AG10803 (cell line): ENCODE measurements at places on chromosomes 5 and 9.

DNA sequence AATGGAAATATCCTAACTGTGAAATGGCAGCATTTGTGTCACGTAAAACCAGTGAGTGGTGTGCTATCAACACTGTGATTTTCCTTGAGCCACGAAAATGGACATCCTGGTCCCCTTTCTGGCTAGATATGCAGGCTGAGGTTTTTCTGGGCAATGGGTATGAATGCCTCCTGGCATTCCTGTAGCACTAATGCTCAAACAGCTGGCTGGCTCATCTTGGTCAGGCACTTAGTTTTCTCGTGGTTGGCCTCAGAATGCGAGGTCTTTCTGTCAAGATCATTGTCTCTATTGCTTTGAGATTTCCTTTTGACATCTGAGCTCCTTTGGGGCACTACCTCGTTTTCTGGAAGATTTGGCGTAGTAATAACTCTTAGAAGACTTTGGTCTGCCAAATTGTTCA lies 15.6 kb downstream of the SLC1A3 start:
- no peak for DNase-seq

DNA sequence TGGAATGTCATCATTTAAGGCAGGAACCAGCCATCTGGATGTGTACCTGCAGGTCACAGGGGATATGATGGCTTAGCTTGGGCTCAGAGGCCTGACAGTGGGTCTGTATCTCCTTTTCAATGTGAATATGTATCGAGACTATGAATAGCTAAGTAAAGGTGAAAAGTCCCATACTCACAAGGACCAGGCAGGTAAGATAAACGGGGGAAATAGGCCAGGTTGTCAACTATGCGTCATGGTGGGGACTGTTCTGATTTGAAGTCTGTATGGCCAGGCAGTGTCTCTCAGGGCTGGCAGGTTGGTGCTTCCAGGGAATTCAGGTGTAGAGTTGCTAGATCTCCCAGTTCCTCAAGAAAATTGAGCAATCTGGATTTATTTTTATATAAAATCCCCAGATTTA lies 987.9 kb upstream of the WWC1 start:
- DNase-seq, result no peak

- DNase-seq, result no peak
Measured at GRCh38 chr9:136771907-136772415, 7.6 kb upstream of the LCN15 start.

DNA sequence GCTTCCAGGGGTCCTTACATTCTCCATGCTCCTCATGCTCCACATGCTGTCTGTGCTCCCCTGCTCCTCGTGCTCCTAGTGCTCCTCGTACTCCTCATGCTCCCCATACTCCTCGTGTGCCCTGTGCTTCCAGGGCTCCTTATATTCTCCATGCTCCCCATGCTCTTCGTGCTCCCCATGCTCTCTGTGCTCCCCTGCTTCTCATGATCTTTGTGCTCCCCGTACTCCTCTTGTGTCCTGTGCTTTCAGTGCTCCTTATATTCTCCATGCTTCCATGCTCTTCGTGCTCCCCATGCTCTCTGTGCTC lies 51.9 kb downstream of the TRIP13 start:
- DNase-seq, result no peak

GRCh38 chr5:116912221-116912620 lies 337.6 kb upstream of the SEMA6A start:
- DNase-seq, result no peak

- no peak for DNase-seq
Measured at GRCh38 chr9:14209399-14210345, 104.3 kb downstream of the NFIB start.

DNA sequence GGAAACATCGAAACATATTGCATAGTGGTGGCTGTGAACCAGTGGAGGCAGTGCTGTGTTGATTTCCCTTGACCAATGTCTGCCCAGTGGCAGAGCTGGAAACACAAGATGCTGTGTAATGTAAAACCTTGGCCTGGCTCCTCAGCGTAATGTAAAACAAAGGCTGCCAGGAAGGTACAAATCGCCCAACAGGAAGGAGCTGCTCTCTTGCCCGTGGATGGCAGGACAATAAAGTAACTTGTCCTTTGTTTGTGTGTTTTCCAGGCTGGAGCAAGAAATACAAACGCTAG lies 143.4 kb downstream of the PALM2AKAP2 start:
- no peak for DNase-seq

GRCh38 chr9:71271602-71272001 lies 150.2 kb upstream of the TRPM3 start:
- no peak for DNase-seq

DNA sequence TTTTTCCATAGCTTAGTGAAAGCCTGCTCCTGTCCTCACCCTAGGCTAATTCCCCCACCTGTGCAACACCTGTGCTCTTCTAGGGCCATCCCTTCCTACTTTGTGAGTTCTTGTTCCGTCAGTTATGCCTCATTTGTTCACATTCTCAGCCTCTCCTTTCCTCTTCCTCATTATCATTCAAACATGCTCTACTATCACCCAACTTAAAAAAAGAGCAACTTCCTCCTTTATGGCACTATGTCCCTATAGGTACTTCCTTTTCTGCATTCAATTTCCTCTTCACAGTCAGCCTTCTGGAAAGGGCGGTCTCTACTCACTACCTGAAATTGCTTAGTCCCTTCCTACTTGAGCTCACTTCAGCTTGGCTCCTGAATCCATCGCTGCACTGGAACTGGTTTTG lies 111.8 kb upstream of the LHFPL2 start:
- DNase-seq, result no peak

DNA sequence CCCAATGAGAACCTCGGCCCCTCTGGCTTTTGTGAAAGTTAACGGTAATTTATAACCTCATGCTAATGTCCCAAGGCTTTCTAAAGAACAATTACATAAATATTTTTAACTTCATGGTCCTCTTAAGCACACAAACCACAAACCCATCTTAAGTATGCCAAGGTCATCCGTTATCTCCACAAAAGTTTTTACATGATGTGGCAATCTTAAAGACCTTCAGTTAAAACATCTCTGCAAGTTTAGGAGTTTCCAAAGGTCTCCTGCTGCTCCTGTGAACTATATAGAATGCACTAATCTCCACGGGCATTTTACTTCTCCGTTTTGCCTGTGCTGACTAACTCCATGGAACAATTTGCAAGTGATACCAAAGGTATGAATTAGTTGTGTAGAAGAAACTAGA lies 228.2 kb downstream of the TLE1 start:
- peak; percentile 11 for DNase-seq

GRCh38 chr9:27195191-27195590 lies 86.2 kb downstream of the TEK start:
- DNase-seq, result no peak

- DNase-seq, result peak; percentile 9
Measured at GRCh38 chr5:65307088-65307487, 174.6 kb downstream of the ADAMTS6 start.

DNA sequence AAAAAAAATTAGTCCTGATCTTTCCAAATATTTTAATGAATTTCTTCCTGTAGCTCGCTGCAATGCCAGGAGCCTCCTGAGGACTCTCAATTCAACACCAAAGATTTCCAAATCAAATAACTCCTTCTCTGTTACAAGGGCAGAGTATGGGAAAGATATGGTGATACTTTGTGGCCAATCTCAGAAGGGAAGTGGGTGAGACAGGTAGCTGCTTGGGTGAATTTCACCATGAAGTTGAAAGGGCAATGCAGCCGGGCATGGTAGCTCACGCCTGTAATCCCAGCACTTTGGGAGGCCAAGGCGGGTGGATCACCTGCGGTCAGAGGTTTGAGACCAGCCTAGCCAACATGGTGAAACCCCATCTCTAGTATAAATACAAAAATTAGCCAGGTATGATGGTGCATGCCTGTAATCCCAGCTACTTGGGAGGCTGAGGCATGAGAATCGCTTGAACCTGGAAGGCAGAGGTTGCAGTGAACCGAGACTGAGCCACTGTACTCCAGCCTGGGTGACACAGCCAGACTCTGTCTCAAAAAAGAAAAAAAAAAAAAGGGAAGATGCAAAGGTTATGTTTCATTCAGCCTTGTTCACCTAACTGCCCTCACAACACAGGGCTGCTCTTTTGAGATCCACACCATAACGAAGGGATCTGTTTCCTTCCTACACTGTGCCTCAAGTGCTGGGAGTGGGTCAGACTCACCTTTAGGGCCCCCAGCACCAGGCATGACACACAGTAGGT lies 58.6 kb downstream of the PTPN3 start:
- DNase-seq, result no peak

DNA sequence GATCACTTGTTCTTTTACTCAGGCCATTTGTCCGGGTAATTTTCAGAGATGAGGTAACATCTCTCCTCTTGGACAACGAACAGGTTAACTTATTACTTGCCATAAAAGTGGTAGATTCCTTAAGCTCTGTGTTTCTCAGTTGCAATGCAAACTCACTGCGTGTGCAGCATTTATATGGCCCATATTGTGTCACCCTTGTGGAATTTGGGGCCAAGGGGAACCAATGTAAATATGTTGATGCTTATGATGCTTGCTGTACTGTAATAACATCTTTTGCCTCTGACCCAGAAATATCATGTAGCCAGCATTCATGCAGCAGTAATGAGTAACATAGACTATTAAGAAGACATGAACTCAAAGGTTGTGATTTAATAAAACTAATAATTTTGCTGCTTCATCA lies 175.8 kb downstream of the ADAMTS6 start:
- peak; percentile 22 for DNase-seq

- DNase-seq, result no peak
Measured at GRCh38 chr9:81080900-81081299, 608.4 kb downstream of the TLE1 start.

DNA sequence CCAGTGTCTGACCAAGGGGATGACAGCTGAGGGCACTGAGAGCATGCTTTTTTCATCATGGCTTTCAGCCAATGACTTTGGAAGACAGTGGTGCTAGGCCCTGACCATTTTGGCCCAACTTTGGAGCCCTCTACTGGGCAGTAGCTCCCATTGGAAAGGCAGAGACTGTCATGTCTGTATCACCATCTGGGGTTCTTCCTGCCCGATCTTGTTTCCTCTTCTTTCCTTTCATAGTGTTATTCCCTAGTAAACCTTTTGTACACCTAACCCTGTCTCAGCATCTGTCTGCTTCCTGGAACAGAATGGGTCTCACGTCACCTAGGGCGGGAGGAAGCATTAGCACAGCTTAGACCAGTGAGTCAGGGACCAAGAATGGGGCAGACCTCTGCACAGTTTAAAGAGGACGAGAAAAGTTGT lies 97.4 kb upstream of the MAST4 start:
- DNase-seq, result peak; percentile 1

DNA sequence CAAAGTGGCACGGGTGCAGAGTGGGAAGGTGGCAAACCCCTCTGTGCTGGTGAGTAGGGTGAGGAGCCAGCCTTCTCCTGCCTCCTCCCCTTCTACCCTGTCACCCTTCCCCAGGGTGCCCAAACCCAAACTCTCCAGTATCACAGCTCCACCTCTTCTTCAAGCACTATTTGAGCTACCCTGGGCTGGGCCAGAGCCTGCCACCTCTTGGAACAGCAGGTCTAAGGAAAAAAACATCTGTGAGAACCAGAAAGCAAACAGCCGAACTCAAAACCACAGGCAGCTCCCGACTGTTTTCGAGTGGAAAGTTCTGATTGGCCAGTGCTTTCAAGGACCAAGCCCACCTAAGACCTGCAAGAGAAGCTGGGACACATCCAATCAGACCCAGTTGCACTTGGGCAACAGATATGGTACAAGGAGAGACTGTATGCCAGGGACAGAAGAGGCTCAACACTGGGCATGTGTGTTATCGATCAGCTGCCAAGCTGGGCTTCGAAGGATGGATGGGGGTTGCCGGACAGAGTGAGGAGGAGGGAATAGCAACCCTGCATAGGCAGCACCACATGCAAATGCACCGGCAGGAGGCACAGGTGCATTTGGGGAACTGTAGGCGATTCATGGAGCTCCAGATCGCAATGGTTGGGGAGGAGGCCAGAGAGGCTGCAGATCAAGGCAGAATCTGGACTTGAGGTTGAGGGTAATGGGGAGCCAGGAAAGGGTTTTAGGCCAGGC lies 19.7 kb downstream of the ACSL6 start:
- no peak for DNase-seq

- no peak for DNase-seq
Measured at GRCh38 chr5:174146556-174146955, 101.0 kb downstream of the NSG2 start.
